ENCODE measurements at places on chromosomes 6 and 20. TPM values are rescaled to one million over a fixed set of nuclear protein-coding genes. Genes with fewer than 3 reads are reported as not detected.

- DNase-seq: no peak
These were observed 166.5 kb upstream of the JARID2 start for GRCh38 chr6:15079288-15079817.

The GJA10 gene
- polyA plus RNA-seq: not detected

- DNase-seq: no peak
These were observed 14.9 kb upstream of the BACH2 start for GRCh38 chr6:90311569-90311968.

DNA sequence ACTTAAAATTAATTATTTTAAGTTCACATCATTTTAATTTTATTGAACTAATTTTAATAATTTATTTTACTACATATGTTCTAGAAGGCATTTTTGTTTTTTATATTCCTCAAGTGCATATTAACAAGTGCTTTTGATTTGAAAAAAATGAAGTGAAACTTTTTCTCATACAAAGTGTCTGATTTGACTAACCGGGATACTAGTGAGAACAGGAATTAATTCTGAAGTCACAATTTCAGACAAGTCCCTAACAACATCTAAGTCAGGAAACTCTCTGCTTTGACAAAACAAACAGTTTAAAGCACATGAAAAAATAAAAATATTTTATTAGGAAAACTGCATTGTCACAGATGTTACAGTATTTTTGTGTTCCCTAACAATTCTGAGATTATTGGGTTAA lies 1166.3 kb upstream of the CITED2 start:
- no peak for DNase-seq

DNA sequence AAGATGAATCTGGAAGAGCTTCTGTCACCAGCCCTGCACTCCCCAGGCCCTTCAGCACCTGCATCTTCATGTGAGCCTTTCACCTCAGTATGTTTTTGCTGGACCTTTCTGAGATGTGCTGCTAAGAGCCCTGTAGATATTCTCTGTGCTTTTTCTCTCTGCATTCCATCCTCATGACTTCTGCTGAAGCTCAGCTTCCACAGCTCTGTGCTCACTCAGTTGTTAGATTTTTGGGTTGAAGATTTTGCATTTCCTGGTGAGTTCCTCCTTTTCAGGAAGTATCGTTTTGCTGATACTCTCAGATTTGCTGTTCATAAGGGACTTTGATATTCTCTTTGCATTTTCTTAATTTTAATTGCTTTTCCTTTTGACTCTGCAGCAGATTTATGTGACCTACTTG lies 18.3 kb downstream of the KIAA1586 start:
- DNase-seq: no peak

DNA sequence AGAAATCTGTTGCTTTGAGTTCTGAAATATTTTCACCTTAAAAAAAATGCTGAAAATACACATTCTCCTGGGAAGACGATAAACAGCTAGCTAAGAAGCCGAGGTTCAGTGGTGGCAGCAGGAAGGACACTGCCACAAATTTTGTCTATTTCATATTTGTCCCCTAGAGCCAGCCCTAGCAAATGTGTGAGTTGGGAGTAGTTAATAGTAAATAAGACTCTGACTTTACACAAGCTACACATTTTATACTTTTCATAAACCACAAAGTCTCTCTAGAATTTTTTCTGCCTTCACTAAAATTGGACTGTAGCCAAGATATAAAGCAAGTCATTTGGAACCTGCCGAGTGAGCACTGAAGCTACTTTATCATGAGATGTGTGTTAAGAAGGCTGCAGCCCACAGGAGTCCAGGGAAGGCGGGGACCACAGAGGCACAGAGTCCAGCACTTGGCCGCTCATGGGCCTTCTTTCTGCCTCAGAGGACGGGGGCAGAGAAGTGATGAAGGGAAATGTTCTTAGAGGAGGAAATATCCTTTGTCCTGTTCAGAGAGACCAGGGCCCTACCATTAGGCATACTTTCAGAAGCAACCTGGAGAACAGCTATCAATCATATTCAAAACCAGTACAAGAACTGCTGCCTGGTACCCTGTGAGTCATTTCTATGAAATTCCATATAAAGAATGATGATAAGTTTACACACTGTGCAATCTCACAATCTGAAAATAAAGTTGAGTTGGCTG lies 241.7 kb upstream of the TAB2 start:
- DNase-seq: no peak

- no peak for DNase-seq
These were observed 299.2 kb upstream of the CDH4 start for GRCh38 chr20:60952861-60953260.
